Peyer's patch (tissue), 4 donors: ENCODE measurements at places on chromosomes 4 and X. TPM values are rescaled to one million over a fixed set of nuclear protein-coding genes. Genes with fewer than 3 reads are reported as not detected.

DNA sequence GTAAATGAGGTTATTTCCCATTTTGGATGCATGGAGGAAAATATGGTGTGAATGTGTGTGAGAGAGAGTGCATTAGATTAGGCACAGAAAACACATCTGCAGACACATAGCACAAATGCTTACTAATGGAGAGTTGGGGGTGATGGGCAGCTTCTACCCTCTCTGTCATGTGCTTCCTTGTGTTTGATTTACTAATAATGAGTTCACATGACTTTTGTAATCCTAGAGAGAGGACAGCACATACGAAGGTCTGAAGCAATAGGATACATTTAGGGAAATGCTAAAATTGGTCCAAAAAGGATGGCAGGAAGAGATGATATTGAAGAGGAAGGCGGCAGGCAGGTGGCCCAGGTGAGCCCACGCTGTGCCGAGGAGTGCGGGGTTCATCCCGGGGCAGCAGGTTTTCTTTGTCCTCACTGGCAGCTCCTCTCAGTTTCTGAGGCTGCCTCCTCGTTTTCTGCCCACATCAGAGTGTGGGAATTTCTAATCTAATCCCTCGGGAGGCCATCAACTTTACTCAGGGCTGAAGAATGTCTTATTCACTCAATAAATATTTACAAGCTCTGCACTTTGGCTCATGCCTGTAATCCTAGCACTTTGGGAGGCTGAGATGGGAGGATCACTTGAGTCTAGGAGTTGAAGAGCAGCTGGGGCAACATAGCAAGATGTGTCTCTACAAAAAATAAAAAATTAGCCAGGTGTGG is 15.9 kb upstream of the MAP9 start:
- DNase-seq, result no peak

DNA sequence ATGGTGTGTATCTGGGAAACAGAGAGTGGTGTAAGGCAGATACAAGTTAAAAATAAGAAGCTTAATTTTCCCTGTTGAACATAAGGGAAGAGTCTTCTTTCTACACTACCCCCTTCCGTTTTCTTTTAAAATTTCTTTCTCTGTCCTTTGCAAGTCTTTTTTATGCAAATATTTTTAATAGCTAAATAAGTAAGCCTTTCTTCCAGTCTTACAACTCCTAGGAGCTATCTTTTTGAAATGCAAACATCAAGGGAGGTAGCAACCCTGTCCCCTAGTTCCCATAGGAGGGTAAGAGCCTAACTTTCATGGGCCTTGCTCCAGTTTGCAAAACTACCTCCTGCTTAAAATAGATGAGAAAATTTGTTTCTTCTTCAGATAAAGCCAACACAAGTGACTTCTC is 121.5 kb downstream of the MBNL3 start:
- no peak for DNase-seq

GRCh38 chr4:159770401-159770800 is 667.5 kb downstream of the RAPGEF2 start:
- no peak for DNase-seq

DNA sequence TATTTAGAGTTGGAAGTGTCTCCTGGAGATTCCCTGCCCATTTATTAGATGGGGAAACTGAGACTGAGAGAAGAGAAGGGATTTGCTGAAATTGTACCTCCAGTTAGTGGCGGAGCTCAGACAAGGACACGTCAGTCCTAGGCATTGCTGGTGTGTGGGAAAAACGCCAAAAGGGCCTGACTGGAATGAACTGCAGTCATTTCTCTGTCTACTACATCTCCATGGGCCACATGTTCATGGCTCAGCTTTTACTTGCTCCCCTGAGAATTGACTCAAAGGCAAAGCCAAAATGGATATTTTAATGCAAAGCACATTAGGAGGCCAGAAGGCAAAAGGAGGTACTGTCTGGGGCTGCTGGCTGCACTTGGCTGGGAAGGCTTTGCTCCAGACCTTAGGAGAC is 3.9 kb downstream of the TFDP3 start:
- DNase-seq, result no peak

DNA sequence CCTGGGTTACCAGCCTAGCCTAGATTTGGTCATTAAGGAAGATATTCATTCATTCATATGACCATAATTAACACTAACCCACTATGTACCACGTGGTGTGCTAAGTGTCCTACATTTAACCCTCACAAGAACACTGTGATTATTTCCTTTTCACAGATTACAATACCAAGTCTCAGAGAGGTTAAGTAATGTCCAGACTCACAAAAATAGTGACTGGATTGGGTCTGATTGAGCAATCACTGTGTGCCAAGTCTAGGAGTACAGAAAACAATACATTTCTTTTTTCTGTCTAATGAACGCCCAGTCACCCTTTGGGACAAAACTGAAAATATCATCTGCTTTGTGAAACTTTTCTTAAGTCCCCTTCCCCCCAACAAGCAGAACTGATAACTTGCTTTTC is 7.6 kb upstream of the DLG3 start:
- no peak for DNase-seq

DNA sequence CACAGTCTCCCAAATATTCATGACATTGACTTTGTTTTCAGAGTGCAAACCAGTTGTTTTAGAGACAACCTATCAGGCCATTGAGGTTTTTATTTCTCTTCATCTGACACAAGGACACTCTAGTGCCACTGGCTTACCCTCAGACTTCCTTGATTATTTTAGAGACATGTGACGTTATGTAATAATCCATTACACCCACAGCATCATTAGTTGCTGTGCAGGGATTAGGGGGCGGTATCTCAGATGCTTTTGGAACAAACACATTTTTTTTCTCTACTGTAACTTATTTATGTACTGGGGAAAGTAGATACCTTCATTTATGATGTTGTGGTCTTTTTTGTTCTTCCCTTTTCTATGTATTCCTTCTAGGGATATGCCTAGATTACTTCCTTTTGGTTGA is 2293.1 kb downstream of the PCDH7 start:
- no peak for DNase-seq

- DNase-seq, result no peak
Observed at GRCh38 chrX:51896626-51897025, 3.2 kb downstream of the MAGED1 start.

GRCh38 chrX:148069759-148070503 is 88.8 kb downstream of the FMR1NB start:
- DNase-seq, result no peak

DNA sequence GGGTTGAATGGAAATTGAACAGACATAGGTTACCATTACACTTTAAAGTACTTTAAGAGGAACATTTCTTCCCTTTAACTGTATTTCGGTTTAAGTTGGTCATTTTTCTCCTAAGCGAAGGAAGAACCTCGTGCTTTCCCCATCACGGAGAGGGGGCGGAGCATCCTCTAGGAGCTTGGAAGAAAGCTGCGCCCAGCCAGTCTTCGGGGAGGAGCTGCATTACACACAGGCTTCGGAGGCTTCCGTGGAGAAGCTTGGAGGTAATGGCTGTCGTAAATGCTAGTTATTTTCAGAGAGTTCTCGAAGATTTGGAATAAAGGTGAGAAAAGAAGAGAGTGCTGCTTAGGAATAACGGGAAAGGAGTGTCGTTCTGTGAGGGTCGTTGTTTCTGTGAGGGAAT is at the start of gene PWWP3B:
TSS of gene PWWP3B (plus strand) at position 199 of the 400 bp plus-strand sequence. CDS start 37,128 bp downstream, outside the sequence.
- DNase-seq, result no peak

DNA sequence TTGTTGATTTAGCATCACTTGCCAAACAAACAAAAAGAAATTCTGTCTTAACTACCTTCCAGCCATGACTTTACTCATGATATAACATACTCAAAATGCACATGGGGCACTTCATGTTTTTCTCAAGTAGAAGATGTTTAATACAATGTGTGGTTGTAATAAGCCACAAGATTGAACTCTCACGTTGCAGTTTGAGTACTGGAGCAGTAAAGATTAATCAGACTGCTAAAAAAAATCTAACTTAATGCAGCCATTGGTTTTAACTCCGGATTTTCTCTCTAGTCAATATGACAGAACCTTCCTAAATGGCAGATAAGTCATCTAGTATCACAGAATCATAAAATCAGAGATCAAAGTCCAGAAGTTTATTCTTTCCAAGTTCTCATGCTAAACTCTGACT is 117.9 kb downstream of the SH3KBP1 start:
- DNase-seq, result no peak

Gene USP9X
- total RNA-seq, result 111 TPM

Gene IBSP
- total RNA-seq, result not detected

Gene TRIM61
- not detected for total RNA-seq

Gene MXRA5
- 5.0 TPM for total RNA-seq
